ENCODE measurements at places on chromosomes 4 and X.
A peak's percentile ranks its signal among the peaks of the same experiment; 100 is the strongest.

GRCh38 chrX:63525491-63525890, 174.4 kb upstream of the SPIN4 start:
- DNase-seq: no peak

- no peak for DNase-seq
Measured at GRCh38 chr4:3832536-3833220, 66.5 kb downstream of the ADRA2C start.

GRCh38 chr4:100651499-100652175, 133.8 kb upstream of the EMCN start:
- no peak for DNase-seq

DNA sequence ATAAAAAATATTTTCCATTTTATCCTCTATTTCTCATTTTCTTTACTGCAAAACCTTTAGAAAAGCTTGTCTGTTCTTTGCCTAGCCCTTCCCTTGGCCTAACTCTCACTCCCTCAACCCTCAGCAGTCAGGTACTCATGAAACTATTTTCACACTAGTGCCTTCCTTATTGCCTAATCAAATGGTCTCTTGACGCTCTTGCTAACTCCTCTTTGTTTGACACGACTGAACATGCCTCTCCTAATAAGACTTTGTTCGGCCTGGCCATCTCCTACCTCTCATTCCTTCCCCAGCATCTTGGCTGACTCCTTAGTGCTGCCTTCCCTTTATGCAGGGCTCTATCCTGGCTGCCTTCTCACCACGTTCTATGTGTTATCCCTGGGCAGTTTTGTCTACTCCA, 11.1 kb upstream of the LRAT start:
- no peak for DNase-seq

- no peak for DNase-seq
Measured at GRCh38 chrX:154967603-154968002, 54.9 kb downstream of the F8 start.

DNA sequence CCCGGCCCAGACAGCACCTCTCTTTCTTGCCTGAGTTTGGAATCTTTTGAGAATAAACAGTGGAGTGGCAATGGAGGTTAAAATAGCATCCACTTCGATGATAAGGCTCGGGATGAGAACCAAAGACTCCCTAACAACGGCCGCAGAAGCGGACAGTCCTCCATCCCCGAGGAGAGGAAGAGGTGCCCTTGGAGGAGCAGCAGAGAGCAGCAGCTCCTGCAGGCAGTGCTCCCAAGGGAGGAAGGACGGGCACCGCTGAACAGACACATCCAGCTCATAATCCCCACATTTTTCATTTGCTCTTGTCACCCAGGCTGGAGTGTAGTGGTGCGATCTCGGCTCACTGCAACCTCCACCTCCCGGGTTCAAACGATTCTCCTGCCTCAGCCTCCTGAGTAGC, 61.3 kb downstream of the DCTD start:
- no peak for DNase-seq

DNA sequence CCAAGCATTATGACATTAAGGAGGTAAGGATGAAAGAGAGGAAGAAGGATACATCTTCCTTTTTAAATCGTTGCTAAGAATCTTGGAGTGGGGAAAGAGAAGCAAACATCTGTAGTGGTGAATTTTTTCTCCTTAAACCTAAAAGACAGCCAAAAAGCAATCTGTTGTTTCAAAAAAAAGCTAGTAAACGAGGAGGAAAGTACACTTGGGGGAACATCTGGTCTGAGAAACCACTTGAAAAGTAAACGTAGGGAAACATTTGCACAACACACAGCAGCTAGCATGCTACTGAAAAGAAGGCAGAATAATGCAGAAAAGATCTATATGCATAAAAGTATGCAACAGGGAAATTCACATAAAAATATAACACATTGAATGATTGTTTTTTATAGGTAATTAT, 1485.6 kb downstream of the PCDH19 start:
- DNase-seq: no peak

GRCh38 chrX:71195964-71196649, 26.9 kb upstream of the GJB1 start:
- DNase-seq: peak; percentile 7

DNA sequence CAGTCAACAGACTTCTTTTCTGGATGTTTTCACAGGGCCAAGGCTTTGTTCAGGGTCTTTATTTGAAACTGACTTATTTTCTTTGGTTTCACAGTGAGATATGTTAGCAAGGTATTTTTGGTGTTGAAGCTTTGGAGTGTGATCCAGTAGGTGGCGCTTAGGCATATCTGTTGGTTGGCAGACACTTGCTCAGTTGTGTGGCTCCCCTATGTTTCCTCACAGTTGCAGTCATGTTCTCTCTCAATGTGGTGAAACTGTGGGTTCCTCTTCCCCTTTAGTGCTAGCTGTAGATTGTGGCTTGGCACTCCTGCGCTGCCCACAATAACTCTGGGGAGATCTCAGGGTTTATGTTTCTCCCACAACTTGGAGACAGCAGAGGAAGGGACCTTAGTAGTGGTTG, 460.8 kb downstream of the SLITRK2 start:
- DNase-seq: peak; percentile 54

DNA sequence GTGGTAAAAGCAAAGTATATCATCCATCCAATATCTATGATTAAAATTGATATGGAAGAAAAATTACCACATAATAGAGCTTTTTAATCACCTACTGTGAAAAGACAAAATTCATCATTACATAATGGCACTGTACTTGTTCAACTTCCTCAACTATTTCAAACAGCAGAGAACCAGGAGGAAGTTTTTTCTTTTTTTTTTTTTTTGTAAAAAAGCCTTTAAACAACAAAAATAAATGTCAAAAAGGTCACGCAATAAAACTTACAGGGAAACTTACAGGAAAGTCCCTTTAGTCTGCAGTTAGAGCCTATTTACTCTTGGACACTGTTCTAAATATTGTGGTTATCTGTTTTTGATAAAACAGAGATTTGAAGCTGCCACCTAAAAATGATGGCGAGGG, 4.8 kb downstream of the PDGFC start:
- DNase-seq: no peak

DNA sequence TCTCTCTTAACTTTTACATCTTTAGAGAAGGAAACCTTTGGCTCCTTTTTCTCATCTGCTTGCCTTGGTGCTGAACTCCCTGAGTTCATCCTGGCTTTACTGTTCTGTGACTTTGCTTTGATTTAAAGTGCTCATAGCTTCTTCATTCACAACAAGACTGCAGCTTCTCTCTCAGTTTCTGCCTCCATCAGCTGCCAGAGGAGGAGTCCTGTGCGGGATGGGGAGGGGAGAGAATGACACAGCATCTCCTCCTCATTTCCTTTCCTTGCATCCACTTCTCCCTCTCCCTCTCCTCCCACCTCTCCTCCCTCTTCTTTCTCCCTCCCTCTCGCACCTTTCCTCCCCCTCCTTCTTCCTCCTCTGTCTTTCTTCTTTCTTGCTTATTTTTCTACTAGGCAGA, 42.0 kb downstream of the CBLL2 start:
- no peak for DNase-seq

GRCh38 chr4:145814246-145814645, 124.4 kb downstream of the ZNF827 start:
- DNase-seq: no peak

DNA sequence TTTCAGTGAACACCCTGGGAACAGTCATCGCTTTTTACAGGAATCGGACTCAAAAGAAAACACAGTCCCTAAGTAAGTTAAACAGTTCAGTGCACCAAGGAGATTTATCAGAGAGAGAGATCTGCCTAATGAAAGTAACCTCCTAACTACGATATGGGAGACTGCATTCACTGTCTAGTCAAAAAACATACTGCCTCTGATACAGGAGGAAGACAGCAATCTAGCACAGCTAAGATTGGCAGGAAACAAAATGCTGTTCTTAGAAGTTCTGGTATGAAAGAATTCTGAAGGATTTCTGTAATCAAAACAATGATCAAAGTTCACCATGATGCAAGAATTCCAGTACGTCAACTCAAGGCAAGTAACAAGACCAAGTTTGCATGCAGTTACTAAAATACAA, 92.8 kb downstream of the MAML3 start:
- DNase-seq: no peak

DNA sequence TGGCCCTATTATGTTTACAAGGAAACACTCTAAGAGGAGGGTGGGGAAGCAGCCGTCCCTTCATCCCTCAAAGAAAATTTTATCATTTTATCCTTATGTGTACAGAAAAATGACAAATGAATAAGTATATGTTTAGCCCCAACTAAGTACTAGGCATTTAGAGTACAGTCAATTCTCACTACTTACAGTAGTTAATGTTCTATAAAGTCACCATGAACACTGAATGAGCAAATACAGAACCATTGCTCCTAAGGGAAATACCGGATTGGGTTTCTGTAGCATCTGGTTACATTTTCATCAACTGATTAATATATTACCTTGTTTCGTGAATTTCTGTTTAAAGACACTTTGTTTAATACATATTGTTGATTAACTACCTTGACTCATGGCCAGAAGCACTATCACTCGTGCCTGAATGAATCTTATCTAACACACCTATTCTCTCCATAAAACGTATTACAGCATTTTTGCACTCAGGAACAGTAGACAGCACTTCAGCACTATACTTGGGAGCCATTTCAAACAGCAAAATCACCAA, 109.3 kb downstream of the ASB9 start:
- DNase-seq: no peak

DNA sequence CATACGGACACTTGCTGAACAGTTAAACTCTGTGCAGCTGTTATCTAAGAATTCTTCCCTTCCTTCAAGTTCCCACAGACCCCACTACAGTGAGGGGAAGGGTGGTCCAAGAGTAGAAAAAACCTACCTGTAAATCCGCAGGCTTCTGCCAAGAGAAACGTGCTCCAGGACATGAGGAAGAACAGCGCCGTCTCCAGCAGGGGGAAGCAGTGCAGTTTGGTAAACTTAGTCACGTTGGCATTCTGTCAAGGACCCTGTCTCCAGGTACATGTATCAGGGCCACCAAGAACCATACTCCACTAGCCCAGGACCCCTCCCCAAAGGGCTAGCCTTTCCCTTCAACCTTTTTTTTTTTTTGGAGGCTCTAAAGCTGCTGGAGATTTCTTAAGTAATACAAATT, 79.9 kb downstream of the CHST7 start:
- peak; percentile 43 for DNase-seq

DNA sequence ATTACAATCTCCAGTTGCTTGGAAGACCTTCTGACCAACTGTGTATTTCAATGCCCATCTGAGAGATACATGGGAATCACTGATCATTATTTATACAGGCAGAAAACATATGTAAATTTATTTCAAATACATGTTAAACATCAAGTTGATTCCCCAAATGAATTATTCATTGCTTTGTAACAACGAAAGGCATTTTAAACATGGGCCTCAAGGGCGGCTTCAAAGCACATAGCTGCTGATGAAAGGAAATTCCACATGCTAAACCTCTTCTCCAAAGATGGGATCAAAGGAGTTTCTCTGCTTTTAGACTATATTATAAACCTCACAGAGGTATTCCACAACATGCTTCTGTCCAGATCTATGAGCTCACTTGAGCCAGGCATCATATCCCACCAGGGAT, 4.3 kb upstream of the RAB40A start:
- no peak for DNase-seq

DNA sequence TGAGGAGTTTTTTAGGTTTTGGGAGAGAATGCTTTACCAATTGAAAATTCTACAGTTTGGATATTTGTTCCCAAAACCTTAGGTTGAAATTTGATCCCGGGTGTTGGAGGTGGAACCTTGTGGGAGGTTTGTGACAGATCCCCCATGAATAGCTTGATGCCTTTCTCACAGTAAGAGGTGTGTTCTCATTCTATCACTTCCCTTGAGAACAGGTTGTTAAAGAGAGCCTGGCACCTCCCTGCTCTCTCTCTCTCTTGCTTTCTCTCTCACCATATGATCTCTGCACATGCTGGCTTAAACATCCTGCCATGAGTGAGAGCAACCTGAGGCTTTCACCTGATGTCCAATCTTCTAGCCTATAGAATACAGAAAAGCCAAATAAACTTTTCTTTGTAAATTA, 1475.5 kb upstream of the AGA start:
- DNase-seq: no peak
